IPS-NIHi11 (cell line): ENCODE measurements at places on chromosomes 7 and 10.

GRCh38 chr10:59906417-59907202 lies at the start of gene CCDC6:
CCDC6 (minus strand) TSS chr10:59906556; CDS start chr10:59906424, 132 bp downstream.
- peak; percentile 89 for DNase-seq

GRCh38 chr10:58609532-58610150 lies 97.0 kb downstream of the BICC1 start:
- DNase-seq: no peak

DNA sequence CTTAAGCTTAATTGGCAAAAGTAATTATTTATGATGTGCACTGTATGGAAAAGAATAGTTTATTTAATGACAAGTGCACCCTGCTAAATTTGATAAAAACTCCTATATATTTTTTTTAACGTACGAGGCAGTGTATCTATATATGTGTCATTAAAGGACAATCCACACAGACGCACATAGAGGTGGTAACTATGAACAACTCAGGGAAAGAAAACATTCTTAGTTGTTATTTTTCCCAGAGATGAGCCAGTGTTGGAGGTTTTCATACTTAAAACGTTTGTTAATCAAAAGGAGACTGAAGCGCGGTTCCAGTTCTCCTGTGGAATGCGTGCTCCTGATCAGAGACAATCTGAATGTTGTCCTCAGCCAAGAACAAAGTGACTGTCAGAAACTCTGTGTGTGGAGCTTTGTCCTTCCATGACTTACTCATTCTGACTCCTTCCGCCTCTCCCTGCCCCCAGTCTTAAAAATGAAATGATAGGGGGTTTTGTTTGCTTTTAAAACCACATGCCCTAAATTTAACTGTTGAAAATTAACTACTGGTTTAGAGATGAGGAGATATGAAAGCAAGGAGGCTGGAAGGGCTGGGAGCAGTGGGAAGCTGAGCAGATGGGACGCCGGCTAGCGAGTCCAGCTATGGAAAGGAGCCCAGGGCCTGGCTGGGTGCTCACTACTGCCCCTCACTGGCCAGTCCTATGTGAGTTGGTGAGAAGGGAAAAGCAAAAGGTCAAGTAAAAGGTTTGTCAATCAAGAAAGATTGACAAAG lies 99.6 kb downstream of the SVIL start:
- peak; percentile 85 for DNase-seq

- peak; percentile 83 for DNase-seq
These were observed at the start of gene GFRA1 for GRCh38 chr10:116272440-116273283. GFRA1 (minus strand) TSS chr10:116273206; CDS start chr10:116272029, 1,177 bp downstream.

DNA sequence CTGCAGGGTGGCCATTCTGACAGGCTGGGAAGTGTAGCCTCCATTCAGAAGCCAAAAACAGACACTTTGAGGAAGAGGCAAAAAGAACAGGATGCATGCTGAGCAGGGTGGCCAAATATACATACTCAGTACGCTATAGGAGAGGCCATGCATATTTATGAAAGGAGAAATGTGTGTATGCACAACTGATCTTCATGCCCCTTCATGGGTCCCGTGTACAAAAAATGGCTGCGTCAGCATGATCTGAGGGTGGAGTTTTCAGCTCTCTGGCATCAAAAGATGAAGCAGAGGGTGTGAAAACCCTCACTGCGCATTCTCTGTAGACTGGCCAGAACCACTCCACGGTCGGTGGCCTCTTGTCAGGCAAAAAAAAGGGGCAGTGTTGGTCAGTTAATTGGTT lies 35.5 kb upstream of the OIT3 start:
- DNase-seq: no peak

GRCh38 chr10:13315361-13315760 lies 15.5 kb upstream of the PHYH start:
- DNase-seq: no peak

GRCh38 chr10:122988501-122988900 lies 8.3 kb downstream of the PSTK start:
- DNase-seq: no peak
